ENCODE measurements at places on chromosomes 3 and 15.

GRCh38 chr3:87771337-87772192 lies 287.2 kb downstream of the CGGBP1 start:
- DNase-seq = no peak

DNA sequence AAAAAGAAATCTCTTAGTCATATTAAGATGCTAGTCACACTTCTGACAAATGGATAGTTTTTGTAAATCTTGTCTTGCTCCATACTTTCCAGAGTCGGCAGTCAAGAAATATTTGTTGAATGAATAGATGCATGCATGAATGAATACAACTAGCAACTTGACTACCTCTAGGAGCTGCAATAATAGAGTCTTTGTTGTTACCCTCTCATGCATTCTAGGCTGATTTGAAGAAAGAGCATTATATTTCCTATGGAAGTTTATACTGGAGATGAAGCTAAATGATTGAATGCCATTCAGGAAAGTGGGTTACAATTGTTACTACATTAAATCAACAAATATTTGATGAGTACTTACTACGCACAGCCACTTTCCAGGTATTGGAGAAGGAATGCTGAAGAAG lies 18.1 kb upstream of the TRAT1 start:
- DNase-seq = no peak

DNA sequence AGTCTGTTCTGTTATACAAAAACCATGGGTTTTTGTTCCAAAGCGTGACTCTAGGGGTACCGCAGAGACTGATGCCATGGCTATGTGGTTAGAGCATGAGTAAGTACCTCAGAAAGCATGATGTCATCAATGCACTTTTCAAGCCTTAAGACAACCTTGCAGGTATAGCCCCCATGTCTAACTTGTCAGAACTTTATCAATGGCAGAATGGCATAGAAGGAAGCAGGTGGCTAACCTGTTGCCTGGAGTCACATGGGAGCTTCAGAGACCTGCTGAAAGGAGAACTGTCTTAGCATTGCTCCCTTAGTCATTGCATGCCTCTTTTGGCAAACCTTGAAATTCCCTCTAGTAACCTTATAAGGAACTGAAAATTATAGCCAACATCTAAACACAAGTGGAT lies 52.5 kb downstream of the EOMES start:
- DNase-seq = no peak

DNA sequence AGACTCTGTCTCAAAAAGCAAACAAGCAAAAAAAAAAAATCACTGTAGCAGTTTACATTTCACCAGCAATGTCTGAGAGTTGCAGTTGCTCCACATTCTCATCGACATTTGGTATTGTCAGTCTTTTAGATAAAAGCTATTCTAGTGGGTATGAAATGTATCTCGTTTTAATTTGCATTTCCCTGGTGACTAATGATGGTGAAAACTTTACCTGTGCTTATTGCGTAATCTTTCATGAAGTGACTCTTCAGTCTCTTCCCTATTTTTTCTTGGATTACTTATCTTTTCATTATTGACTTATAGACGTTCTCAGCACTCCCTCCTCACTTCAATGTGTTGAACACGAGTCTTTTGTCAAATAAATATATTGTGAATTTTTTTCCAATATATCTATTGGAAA lies 37.2 kb upstream of the CLSTN2 start:
- no peak for DNase-seq

DNA sequence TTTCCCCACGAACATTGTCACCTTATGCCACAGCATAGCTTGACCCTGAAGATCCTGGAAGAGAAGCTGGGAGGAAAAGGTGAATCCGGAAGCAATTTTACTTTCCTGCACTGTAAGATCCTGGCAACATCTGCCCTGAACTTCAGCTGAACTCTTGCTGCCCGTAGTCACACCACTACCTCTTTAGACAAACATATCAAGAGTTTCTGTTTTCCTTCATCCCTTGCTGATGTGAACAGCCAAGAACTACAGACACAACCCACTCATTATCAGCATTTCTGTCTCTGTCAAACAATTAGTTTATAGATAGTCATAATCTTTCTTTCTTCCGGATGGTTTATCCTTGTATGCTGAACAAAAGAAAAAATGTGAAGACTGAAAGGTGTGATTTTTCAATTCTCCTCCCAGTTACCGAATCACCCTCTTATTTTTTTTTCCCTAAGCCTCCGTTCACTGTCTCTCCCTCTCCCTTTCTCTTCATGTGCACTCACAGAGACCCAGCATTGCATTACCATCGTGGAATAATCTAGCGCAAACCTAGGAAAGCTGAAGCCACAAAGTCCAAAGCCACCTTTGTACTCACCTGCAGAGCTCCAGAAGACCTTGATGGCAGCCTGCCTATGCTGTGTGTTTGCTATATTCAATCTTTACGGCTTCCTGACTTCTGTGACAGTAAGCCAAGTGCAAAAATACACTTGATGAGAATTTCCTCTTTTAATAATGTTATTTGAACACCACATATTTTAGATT lies 229.2 kb downstream of the CDIN1 start:
- DNase-seq = no peak

- DNase-seq = no peak
Measured at GRCh38 chr15:28103831-28104230, 4.7 kb upstream of the OCA2 start.

DNA sequence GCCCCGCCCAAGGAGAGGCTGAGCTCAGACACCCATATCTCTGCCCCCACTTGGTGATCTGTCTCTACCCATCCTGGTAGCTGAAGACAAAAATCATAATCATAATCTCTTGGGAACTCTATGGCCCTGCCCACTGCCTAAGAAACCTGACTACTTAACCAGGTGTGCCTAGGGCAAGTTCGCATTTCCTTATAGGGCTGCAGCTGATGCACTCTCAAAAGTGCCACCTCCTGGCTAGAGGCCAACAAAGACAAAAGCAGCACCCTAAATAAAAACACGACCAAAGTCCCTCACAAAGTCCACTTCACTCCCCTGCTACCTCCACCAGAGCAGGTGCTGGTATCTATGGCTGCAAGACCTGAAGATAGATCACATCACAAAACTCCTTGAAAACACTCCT lies 250.4 kb upstream of the SLITRK3 start:
- DNase-seq = no peak

- DNase-seq = no peak
Measured at GRCh38 chr3:118705487-118706219, 329.0 kb downstream of the IGSF11 start.

DNA sequence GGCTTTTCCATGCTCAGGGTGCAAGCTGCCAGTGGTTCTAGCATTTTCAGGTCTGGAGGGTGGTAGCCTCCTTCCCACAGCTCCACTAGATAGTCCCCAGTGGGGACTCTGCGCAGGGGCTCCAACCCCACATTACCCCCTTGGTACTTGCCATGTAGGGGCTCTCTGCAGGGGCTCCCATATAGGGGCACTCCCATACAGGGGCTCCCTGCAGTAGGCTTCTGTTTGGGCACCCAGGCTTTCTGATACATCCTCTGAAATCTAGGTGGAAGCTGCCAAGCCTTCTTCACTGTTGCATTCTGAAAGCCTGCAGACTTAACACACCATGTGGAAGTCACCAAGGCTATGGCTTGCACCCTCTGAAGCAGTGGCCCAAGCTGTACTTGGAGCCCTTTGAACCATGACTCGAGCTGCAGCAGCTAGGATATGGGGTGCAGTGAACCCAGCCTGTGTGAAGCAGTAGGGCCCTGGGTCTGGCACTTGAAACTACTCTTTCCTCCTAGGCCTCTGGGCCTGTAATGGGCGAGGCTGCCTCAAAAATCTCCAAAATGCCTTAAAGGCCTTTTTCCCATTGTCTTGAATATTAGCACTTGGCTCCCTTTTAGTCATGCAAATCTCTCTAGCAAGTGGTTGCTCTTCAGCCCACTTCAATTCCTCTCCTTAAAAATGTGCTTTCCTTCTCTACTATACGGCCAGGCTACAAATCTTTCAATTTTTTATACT lies 96.4 kb downstream of the TPRA1 start:
- DNase-seq = no peak

GRCh38 chr3:50630394-50630793 lies 13.4 kb downstream of the MAPKAPK3 start:
- no peak for DNase-seq

GRCh38 chr3:123869165-123869564 lies 15.0 kb downstream of the MYLK start:
- DNase-seq = no peak

GRCh38 chr15:40870716-40871115 lies 3.3 kb downstream of the RHOV start:
- DNase-seq = no peak

DNA sequence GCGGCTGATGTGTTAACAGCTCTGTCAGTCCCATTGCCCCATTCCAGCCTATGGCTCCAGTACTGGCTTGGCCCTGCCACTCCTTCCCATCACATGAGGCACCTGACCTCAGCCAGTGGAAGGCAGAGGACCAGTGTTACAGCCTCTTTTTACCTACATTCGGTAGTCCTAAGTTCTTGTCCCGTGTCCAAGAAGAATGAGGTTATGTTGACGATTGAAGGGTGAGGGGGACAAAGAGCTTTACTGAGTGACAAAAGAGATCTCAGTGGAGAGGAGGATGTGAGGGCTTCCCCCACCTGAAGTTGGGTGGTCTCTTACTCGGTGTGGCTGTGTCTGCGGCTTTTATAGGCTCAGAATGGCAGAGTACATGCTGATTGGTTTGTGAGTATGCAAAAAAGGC lies 7.3 kb upstream of the MPI start:
- DNase-seq = no peak

- no peak for DNase-seq
Measured at GRCh38 chr15:54789376-54789775, 407.4 kb downstream of the RSL24D1 start.

DNA sequence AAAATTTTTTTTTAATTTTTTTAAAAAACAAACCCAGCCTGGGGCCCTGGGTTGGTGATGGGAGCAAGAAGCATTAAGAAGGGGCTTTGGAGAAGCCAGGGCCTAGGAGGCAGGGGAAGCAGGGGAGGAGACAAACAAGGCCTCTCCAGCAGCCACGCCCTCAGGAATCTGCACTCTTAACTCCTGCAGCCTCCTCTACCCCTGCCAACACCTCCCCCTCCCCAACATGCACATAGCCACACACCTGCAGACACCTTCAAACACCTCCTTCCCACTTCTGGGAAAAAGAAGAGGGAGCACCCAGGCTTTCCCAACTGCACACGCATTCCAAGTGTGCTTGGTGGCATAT lies 2.7 kb upstream of the DCAF1 start:
- DNase-seq = no peak

DNA sequence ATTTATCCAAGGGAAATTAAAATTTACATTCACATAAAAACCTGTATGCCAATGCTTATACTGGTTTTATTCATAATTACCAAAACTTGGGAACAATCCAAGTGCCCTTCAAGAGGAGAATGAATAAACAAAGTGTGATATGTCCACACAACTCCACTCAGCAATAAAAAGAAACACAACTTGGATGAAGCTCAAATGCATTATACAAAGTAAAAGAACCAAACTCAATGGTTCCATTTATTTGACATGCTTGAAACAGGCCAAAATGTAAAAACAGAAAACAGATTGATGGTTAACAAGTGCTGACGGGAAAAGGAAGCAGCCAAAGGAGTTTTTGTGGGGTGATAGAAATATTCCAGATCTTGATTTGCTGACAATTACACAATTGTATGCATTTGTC lies 23.5 kb downstream of the OCA2 start:
- no peak for DNase-seq

DNA sequence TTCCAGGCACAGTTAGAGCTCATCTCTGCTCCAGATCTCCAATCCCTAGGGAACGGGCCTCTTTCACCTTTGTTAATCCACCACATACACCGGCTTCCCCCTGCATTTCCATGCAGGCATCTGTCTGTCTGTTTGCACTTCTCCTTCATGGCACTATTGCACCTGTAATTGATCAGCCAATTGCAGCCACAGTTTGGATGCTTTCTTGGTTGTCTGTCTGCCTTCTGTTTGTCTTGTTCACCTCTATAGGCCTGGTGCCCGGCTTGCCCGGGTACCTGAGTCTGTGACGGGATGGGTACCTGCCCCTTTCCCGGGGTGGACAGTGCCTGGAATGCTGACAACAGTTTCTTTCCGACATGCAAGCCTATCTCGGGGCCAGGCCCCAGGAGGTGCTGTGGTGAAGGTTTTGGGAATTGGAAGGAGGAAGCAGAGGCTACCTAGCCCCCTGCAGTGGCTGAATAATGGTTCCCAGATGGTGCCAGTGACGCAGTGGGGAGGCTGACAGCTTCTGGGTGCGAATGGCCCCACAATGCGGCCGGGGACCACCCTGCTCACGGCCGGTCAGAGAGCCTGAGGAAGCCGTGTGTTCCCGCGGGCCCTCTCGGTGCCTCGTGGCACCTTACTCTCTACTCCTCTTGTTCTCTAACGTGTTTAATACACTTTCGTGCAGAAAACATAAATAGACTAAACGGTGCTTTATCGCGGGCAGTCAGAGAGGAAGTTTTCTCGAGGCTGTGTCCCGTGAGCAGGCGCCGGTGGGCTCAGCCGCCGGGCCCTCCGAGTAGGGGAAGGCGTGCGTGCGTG lies 31.3 kb upstream of the RAB6B start:
- DNase-seq = no peak

- DNase-seq = no peak
Measured at GRCh38 chr15:40050788-40051470, 11.9 kb upstream of the SRP14 start.

DNA sequence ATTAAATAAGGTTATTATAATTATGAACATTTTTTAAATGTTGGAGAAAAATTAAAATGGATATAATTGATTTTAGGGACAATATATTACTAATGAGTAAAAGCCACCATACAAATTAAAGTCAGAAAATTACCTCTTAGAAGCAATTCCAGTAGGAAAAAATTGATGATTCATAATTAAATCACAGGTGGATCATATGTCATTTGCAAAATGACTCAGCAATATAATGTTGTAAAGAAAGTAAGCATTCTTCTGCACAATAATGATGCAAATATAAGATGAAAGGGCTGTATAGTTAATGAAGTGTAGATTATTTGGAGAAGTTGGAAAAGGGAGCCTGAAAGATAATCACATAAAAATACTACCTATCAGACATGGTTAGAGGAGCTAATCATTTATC lies 25.8 kb downstream of the ZPLD1 start:
- no peak for DNase-seq

DNA sequence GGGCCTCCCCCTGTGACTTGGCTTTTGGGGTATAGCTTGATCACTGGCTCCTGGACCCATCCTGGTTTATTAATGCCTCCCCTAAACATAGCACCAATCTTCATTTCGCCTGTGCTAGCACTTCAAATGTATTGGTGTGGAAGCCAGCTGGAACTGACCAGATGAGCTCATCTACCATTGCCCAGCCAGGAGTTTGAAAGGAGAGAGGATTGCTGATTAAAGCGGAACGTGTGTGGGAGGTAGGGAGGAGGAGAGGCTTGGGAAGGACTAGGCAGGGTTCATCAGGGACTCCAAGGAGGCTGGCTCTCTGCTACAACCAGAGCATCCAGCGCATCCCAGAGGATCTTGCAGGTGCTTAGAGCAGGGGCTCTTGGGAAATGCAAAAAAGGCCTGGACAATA lies 34.4 kb upstream of the TLE3 start:
- no peak for DNase-seq

Measured in hippocampal formation (tissue), 2 donors.